Fibroblast of villous mesenchyme (primary cell): ENCODE measurements at places on chromosomes 5 and 9. TPM values are rescaled to one million over a fixed set of nuclear protein-coding genes. Genes with fewer than 3 reads are reported as not detected.

The FAM221B gene
- not detected in 2 replicates for total RNA-seq

The MEF2C gene
- 8.1 and 16.0 TPM in 2 replicates for total RNA-seq

The CER1 gene
- total RNA-seq: not detected in 2 replicates

The FBXW11 gene
- total RNA-seq: 68.0 and 112 TPM in 2 replicates

GRCh38 chr9:4138781-4139180 lies 161.1 kb downstream of the GLIS3 start:
- peak; percentile 31 for DNase-seq

- DNase-seq: no peak
Measured at GRCh38 chr9:124394167-124394566, 21.1 kb downstream of the PSMB7 start.

DNA sequence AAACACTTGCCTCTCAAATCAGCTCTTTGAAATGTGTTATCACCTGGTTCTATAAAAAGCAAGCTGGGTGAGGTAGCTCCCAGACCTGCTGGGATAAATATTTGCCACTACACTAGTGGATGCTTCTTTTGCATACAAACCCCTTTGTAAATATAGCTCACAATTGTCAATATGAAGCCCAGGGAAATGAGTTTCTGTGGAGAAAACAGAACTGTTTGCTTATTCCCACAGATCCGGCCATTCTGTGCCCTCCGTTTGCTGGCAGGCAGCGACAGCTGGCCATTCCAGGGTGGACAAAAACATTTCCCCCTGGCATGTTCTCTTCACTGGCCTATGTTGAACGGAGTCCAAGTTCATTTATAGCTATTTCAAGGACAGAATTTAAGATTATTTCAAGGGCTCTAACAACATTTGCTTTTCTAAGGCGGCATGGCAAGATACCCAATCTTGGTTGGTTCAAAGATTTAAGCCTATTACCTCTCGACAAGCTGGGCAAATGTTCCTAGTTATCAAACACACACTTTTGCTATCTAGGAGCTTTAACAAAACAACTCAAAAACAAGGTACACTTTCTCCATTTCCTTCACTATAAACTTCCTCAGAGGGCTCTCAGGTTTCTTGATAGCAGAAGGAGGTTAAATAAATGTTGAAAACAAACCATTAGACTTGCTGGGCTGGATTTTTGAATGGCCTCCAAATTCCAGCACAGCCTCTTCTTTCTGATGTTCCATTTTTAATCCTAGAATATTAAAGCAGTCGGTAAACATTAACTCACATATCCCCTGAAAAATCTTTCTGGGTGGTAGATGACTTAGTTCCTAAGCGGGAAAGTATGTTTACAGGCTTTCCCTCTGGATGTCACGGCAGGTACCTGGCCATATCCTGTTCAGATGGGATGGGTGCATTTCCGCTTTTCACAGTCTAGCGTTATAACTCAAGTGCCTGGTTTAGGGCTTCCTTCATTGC lies 332.3 kb downstream of the PLK2 start:
- no peak for DNase-seq

GRCh38 chr9:133491656-133491925 lies 12.7 kb upstream of the SLC2A6 start:
- no peak for DNase-seq
